Stimulated activated CD8-positive, alpha-beta memory T cell treated with anti-CD3 and anti-CD28 coated beads, Interleukin-4, amount 100 ng/mL, for 4 hours (primary cell): ENCODE measurements at places on chromosomes 4 and X.

GRCh38 chr4:163448540-163449203 lies 24.9 kb downstream of the TKTL2 start:
- no peak for DNase-seq

- no peak for DNase-seq
Measured at GRCh38 chr4:11693693-11694092, 265.0 kb upstream of the HS3ST1 start.

DNA sequence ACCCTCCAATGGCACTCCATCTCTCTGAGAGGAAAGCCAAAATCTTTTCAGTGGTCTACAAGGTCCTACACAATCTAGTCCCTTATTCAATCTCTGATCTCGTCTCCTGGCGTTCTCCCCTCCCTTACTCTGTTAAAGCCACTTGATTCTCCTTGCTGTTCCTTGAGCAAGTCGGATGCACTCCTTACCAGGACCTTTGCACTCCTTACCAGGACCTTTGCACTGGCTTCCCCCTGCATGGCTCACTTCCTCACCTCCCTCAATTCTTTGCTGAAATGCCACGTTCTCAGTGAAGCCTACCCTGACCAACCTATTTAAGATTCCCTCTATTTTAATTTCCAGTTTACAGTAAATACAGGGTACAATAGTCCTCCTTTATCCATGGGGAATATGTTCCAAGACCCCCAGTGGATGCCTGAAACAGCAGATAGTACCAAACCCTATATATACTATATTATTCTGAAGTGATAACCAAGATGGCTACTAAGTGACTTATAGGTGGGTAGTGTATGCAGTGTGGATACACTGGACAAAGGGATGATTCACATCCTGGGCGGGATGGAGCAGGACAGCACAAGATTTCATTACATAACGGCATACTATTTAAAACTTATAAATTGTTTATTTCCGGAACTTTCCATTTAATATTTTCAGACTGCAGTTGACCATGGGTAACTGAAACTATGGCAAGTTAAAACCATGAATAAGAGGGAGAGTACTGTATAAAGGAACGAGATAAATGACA lies 6.5 kb upstream of the DLG3 start:
- no peak for DNase-seq

- DNase-seq = no peak
Measured at GRCh38 chr4:907691-908425, 24.3 kb downstream of the GAK start.

DNA sequence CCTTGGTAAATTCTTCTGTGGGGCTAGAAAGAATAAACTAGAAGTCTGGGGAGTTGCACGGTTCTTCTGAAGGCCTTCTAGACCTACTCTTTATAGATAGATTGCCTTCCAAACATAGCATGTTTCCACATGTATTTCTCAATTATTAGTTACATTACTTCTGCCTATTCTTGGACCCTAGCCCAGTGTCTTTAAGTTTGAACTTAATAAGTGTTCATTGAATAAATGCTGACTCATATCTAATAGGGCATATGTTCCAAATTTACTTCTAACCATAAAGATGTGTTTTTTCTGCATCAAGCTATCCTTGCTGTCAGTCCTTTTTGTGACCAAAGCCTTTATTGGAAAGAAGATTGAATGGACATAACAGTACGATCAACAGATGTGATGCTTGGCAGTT lies 503.6 kb upstream of the ZFP42 start:
- no peak for DNase-seq

GRCh38 chr4:171025776-171026175 lies 787.4 kb upstream of the GALNTL6 start:
- no peak for DNase-seq

GRCh38 chrX:15815779-15816437 lies 25.6 kb downstream of the ZRSR2 start:
- no peak for DNase-seq

DNA sequence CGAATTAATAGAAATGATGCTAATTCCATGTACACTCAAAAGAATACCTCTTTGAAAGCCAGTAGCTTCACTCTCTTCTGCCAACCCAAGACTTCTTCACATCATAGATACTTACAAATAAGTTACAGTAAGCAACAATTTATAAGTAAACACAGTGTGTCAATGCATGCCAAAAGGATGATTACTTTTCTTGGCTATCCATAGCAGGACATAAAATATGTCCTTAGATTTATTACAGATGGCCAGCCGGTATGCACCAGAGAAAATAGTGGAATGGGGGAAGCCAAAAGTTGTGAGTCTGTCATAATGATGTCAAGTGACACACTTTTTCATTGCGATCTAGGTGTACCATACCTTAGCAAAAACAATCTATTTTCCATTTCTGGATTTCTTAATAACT lies 631 bp upstream of the BMX start:
- no peak for DNase-seq

GRCh38 chr4:164357957-164358356 lies 396.0 kb upstream of the SMIM31 start:
- no peak for DNase-seq

- DNase-seq = no peak
Measured at GRCh38 chr4:114606245-114606644, 7.6 kb downstream of the UGT8 start.

DNA sequence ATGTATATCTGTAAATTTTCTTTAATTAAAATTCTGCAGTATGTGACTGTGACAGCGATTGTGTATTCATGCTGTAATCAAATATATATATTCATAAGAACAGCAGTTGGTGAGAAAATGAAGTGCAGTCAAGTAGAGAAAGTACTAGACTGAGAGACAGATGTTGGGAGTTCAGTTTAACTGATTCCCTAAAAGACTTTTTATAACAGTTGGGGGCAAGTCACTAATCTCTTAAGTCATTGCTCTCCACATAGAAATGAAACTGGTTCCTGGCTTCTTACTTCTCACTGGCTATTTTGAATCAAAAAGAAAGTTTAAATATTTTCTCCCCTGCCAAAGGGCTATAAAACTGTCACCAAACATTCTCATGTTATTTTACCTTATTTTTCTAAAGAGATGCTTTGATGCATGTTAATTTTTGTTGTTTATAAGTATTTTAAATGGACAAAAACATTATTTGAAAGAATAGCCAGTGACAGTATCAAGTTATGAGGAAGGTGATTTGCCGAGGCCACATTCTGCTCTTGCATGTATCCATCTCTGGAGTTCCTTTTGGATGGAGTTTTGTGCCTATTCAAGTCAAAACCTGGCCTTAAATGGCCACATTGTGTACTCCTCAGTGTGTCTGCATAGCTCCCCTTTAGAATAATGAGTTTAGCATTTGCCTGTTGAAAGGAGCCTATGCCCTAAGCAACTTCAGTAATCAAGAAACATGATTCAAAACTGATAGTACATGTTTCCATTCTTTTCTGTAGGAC lies 30.8 kb downstream of the EXOC1 start:
- no peak for DNase-seq

GRCh38 chrX:134373736-134374135 lies 86.2 kb upstream of the HPRT1 start:
- no peak for DNase-seq

DNA sequence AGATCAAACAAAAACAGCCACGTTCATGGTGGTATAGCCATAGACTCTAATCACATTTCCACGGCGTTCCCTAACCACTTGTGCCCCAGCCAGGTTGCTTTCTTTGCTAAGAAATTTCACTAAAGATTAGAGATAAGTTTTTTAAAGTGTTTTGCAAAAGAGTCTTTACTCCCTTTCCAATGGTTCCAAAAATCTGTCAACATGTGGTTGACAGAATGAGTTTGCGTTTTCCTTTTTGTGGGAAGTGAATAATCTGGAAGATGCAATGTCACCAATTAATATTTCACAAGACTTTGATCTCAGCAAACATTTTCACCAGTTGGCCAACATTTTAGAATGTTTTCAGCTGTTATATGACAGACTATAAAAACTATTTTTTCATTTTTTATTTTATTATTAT lies 35.3 kb downstream of the CXCL1 start:
- DNase-seq = no peak

- no peak for DNase-seq
Measured at GRCh38 chr4:97432551-97432950, 710.7 kb downstream of the STPG2 start.

DNA sequence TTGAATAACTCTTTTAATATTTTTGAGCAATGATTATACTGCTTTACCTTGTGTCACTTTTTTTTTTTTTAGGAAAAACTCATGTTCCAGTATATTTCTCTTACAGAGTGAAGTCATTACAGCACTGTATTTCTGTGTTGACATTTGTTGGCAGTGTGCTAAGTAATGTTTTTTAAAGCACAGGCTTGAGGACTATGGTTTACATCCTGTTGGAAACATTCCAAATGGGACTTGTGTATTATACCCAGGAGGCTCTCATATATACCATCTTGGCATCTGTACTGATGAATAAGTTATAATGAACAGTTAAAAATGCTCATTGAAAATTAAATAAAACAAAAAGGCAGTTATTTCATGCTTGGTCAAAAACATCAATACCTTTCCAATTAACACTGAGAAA lies 33.8 kb downstream of the CEP44 start:
- DNase-seq = no peak

DNA sequence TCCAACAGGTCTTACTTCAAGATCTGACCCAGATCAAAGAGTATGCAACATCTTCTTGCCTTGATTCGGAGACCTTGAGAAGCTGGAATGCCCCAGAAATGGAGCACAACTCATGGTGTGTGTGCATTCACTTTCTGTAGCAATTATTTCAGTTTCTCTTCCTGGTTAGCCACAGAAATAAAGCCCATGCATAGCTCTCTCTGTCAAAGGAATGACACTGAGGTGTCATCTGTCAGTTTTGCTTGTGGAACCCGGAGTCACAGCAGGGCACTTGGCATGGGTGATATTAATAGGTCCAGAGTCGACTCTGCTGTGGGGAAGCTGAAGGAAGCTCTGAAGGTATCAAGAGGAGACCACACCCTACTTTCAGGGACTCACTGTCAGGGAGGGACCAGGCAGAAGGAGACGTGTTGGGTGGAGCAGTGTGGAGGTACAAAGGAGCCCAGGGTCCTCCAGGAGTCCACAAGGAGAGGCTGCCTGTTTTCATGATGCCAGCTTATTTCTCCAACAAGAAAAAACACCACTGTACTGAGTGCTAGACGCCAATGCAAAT lies 10.7 kb downstream of the CLNK start:
- DNase-seq = no peak

GRCh38 chrX:8870411-8870810 lies 69.2 kb upstream of the FAM9A start:
- no peak for DNase-seq

GRCh38 chr4:183853548-183853940 lies 51.6 kb upstream of the STOX2 start:
- DNase-seq = no peak

DNA sequence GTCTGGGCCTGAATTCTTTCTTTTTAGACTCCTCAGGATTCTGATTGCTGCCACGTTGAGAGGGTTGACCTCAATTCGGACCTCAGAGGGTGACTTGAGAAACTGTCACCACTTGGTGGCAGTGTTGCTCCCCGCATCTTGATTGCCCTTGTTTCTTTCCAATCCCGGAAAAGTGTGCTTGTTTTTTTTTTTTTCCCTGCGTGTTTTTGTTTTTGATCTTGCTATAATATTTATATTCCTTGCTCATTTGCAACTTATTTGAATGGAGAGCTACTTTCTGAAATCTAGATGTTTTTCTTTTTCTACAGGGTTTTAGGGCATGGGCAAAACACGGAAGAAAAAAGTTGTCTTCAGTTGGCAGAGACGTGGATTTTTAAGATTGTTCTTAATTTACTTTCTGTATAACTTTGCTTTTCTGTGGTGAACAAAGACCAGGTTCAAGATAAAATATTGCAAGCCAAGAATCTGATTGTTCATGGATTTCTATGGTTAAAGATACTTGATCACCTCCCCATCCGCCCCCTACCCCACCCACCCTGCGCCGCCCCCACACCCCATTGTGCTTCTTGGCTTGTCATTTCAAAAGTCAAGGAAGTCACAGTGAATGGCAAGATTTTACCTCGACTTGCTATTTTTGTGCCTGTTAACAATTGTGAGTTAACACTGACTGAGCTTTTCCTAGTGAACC lies 102.0 kb downstream of the PTTG2 start:
- DNase-seq = peak; percentile 40

DNA sequence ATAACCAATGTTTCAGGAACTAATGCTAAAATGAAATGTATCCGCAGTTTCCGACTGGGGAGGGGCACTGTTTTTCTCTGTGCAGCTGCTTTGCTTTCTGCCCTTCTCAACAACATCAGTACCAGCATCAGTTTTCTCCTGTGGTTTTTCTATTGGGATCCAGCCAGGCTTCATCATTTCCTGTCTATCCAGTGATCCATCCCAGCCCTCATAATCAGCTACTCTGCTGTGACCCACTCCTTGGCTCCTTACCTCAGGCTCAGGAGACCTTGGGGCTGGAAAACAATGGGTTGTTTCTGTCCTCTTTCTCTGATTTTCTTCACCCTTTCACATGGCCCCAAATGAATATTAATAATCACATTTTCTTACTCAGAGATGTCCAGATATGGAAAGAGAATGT lies 222.2 kb upstream of the DKK2 start:
- no peak for DNase-seq

DNA sequence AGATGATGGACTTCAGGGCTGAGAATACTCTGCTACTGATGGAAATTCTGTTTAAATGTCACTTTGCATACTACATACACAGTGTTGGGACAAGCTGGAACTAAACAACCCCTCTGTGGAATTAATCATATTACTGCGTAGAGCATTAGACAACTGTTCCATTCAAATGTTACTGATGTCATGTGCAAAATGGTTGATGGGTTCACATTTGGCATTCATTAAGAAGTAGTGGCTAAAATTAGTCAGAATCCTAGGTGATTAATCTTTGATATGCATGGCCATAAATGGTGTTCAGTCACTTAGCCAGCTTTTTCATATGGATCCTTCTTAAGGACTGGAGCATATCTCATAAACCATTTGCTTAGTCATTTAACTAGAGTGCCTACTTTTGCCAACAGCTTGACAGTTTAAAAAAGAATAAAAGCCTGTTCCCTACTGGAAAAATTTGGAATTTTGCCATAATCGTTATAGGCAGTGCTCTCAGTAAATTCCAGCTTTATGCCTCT lies 105.2 kb downstream of the RNF150 start:
- DNase-seq = no peak

DNA sequence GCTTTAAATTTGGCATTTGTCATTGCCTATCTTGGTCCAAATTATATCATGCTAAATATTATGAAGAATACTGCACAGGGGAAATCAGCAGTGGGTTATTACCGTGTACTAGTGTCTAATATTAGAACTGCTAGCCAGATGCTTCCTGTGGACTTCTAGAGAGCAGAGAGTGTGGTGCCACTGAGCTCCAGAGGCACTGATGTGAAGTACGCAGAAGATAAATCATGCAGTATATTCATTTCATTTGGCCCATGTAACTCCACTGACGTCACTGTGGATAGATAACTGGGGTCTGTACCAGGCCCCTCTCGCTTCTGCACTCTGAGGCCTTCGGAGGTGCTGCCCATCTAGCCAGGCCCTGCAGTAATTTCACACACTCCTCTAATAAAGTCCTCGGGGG lies 80.0 kb downstream of the ALPK1 start:
- DNase-seq = no peak
